ENCODE measurements at places on chromosomes 1 and 21. TPM values are rescaled to one million over a fixed set of nuclear protein-coding genes. Genes with fewer than 3 reads are reported as not detected.

The MARK1 gene
- 2.5 TPM for total RNA-seq

The HDGF gene
- 101 TPM for total RNA-seq

The PTGFR gene
- 16.9 TPM for total RNA-seq

The KIF26B gene
- total RNA-seq, result 9.3 TPM

The DEPDC1 gene
- total RNA-seq, result 4.2 TPM

The MRPS21 gene
- total RNA-seq, result 42.0 TPM

The ANGPTL1 gene
- 4.6 TPM for total RNA-seq

The JAM2 gene
- total RNA-seq, result 2.0 TPM

The PADI1 gene
- 0.28 TPM for total RNA-seq

The CD1E gene
- not detected for total RNA-seq

The TLCD4 gene
- total RNA-seq, result 0.85 TPM

The FBXO44 gene
- total RNA-seq, result 14.4 TPM

Data from regular cardiac myocyte (primary cell).